ENCODE measurements at places on chromosomes 7 and 10.

- no peak for DNase-seq
Measured at GRCh38 chr7:138465046-138465445, 5.0 kb downstream of the TRIM24 start.

DNA sequence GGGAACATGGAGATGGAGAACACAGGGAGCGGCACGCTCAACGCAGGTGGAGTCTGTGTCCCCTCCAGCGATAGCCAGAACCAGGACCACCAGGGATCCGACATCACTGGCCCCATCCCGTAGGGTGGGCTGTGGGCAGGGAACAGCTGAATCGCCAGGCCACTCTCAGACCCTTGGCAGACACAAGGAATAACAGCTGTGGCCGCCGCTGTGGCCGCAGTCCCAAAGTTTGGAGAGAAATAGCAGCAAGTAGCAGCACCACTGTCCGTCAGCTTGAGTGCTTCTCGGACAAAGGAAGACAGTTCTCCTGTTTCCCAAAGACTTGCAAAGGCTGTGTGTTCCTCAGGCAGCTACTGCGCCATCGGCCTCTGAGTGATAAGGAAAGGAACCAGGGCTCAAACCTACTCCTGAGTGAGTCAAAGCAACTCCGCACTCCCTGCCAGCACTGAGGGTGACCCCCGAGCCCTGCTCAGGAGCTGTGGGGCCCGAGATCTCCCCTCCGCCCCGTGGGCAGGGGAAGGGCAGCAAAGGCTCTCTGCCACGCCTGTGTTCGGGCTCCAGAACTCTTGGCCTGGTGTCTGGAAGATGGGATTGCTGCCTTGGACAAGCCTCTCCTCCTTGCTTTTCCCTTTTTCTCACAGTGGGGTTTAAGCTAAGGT lies 82.3 kb upstream of the FAM20C start:
- DNase-seq, result no peak

DNA sequence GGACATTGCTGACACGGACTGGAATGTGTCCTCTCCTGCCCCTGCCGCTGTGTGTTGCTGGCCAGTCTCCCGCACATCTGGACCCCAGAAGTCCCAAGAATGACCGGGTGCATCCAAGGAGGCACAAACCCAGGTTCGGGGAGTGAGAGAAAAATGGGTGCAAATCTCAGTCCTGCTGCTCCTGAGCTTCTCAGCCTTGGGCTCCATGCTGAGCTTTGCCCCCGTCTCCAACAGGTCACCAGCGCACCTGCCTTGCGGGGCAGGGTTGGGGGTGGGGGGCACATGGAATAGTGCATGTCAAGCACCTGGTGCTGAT lies 6.0 kb upstream of the NANOS1 start:
- no peak for DNase-seq

DNA sequence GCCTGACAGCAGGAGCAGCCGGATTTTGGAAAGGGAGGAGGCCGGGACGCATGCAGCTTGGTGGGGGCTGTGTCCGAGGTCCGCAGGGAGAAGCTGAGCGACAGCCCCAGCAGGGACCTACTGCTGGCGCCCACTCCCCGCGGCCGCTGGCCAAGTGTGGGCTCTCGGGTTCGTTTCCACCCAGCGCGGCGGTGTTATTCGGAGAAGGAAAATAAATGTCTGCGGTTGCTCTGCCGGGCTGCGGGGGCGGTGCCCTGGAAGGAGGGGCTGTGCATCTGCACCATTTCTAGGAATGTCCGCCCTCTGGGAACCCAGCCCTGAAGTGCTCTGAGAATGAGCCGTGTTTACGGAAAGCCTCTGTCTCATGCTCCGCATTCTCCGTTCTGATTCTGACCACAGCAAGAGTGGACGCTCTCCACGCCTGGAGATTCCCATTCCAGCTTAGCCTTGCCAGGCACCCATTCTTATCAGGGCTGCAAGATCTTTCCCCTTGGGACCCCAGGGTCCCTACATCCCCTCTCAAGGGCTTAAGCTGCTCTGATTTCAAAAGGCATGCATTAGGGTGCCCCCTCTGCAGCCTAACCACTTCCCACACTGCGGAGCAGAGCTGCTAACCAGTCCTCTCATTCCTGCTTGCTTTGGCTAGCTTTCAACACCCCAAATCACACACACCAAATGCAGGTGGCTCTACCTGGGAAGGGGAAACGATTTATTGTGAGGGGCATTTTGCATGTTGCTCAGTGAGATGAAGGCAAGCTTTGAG lies 256.6 kb upstream of the GLI3 start:
- peak; percentile 4 for DNase-seq

DNA sequence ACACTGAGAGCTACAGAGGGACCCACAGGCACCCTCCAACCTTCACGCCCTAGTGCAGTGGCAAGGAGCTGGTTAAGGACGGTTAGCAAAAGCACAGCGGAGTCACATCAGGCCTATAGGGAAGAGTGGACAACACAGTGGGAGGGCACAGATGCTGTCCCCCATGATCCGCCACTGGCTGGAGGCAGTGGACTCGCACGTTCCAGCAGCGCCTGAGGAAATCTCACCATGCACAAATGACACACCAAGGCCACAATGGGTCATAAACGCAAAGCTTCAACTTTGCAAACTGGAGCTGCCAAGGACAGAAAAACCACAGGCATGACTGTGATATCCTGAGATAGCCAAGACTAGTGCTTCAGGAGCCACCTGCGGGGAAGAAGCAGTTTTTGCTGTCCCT lies 58.8 kb downstream of the GRB10 start:
- no peak for DNase-seq

- no peak for DNase-seq
Measured at GRCh38 chr10:1462032-1462431, 275.3 kb downstream of the ADARB2 start.

DNA sequence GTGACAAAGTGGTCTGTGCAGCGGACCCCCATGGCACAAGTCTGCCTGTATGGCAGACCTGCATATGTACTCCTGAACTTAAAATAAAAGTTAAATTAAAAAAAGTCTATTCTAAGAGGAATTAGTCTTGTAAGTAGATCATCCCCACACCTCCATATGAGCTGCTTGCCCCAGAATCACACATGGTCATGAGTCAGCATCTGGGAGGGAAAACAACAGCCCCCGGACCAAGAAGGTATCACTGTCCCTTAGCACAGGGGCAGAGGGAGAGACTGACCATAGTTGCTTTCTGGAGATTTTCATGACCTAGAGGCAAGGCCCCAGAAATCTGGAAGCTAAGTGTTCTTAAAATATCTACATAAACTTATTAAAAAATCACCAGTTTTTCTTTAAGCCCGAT lies 86.6 kb upstream of the PDK4 start:
- no peak for DNase-seq

DNA sequence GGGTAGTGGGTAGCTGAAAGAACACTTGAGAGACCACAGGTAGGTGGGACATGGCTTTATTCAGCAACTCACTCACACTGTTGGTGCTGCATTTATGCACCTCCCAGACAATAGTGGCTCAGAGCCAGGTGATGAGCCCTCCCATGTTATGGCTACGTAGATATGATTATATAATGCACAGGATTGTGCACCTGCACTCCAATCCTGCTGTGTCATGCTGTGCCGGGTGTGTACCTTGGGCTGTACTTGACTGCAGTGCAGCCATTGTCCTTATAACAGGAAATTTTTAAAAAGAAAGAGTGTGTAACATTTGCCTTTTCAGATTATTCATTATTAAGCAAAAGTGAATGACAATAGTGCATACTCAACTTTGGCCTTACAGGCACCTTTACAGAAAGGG lies 366.1 kb upstream of the BMPER start:
- DNase-seq, result peak; percentile 4

- DNase-seq, result no peak
Measured at GRCh38 chr10:507908-508444, 181.5 kb downstream of the DIP2C start.

DNA sequence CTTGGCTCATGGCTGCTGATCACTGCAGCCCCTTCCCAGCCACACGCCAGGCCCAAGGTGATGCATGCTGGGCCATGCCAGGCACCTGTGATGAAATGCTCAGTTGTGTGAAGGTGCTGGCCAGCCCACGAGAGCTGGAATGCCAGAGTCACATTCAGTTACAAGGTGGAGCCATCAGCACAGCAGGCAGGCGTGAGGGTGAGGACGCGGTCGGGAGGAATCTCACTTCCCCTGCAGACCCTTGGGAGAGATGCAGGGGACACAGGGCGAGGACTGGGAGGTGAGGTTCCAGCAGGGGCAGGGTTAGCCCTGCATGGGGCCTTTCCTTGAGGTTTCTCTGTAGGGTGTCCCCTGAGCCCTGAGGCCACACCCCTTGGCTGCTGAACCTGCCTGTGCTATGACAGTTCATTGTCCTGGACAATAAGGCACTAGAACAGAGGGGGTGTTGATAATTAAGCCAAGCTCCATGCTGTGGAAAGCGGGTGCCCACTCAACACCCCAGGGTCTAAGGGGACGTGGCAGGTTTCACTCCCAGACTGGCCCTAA lies 82.4 kb downstream of the ADARB2 start:
- DNase-seq, result no peak

GRCh38 chr7:122135275-122135674 lies 8.8 kb downstream of the AASS start:
- no peak for DNase-seq

DNA sequence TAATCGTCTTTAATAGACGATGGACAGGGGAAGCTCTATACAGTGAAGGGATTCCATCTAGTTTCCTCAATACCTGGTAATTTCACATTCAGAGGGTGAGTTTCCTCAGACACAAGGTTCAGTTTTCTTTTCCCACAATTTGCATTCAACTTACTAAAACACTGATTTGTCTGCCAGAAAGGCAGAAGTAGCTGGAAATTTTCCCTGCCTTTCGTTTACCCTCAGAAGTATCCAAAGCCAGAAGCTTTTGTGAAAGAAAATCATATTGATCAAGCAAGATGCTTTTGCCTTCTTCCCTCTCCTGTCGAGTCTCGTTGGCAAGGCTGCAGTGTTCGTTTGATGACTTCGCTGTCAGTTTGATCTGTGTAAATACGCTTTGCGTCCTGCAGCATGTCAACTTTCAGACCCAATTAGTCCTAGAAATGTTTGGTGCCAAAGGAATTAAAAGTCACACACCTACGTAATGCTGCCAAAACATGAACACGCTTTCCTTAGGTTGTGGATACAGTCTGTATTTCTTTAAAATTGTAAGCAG lies 631.9 kb upstream of the FOXK1 start:
- no peak for DNase-seq

GRCh38 chr7:41795276-41795833 lies 92.5 kb upstream of the INHBA start:
- DNase-seq, result no peak

DNA sequence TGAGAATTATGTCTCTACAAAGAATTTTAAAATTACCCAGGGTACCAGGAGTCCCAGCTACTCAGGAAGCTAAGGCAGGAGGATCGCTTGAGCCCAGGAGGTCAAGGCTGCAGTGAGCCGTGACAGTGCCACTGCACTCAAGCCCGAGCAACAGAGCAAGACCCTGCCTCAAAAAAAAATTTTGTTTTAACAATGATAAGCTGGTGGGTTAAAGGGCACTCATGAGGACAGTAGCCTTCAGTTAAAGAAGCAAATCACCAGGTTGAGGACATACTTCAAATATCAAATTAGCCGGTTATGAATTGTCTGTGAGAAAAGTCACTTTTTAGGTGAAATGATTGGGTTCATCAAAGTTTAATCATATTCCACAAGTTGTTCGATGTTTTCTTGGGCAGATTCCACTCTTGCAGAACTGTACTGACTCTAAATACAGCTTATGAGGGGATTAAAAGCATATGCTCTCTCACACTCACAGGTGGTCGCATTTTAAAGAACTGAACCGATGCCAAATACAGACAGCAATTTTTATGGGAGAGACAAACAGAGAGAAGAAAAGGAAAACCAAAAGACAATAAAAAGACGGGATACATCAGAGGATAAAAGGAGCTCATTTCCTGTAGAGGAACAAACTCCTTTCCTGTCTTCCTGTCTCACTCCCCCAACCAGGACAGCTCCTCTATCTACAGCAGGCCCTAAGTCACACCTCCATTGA lies 582.8 kb upstream of the NRP1 start:
- DNase-seq, result no peak

- peak; percentile 36 for DNase-seq
Measured at GRCh38 chr7:7719236-7719635, 829 bp upstream of the RPA3 start.

DNA sequence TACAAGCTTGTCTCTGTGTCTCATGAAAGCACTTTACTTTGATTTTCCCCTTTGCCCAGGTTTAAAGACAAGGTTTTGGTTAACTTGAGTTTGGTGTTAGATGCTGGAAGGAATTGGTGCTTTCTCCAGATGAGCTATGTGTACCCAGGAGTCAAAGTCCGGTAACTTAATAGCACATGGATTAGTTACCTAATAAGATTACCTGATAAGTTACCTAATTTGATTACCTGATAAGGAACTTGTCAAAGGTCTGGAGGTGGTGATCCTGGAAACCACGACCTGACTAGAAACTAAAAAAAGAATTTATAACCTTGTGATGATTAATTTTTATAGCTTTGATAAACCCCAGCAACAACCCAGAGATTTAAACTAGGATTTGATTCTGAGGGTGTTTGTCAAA lies 269.9 kb upstream of the CACNA2D1 start:
- no peak for DNase-seq

- DNase-seq, result no peak
Measured at GRCh38 chr10:60170250-60170649, 219.4 kb downstream of the ANK3 start.

GRCh38 chr7:82347808-82348207 lies 95.8 kb downstream of the CACNA2D1 start:
- no peak for DNase-seq

- DNase-seq, result no peak
Measured at GRCh38 chr7:4162884-4163564, 519.1 kb upstream of the FOXK1 start.

- DNase-seq, result no peak
Measured at GRCh38 chr10:100748231-100749058, 3.1 kb downstream of the PAX2 start.

- DNase-seq, result no peak
Measured at GRCh38 chr7:84524714-84525694, 330.4 kb upstream of the SEMA3A start.

DNA sequence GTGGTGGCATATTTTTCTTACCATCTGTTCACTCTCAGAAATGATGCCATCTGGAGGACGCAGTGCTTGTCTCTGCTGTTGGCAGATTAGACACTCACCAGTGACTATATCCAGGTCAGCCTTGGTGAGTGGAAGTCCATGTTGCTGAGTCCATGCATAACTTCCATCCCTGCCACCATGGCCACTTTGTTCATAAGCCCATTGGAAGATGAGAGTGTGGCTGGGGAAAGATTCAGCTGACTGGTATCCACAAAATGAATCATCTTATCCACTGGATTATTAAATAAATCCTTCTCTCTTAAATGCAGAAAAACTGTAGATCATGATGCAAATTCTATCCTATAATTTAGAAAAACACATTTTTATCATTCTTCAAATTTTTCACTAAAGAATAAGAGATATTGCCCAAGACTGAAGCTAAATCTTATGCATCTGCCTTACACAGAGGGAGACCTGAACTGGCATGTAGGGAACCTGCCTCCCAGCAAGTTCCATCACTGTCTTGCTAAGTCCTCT lies 726.9 kb downstream of the TNS3 start:
- no peak for DNase-seq

All from CD4-positive, CD25-positive, alpha-beta regulatory T cell (primary cell).